ENCODE measurements at places on chromosomes 1 and 21.

DNA sequence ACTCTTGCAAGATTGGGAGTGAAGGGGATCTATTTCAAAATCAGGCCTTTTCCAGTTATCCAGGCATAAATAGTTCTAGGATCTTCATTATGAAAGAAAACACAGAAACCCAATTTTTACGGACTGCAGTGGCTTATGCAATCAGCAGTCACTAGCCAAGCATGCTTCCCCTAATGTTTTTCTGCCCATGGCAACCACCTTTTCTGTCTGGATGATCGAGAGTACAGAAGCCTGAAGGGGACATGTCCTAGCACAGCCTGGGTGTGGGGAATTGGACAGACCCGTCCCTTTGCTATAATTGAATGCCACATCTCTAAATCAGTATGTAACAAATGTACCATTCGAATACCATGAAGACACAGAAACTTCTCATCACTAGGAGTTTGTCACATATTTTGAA is 29.8 kb upstream of the NCAM2 start:
- peak; percentile 5 for DNase-seq

GRCh38 chr1:190140644-190141043 is 337.0 kb downstream of the BRINP3 start:
- no peak for DNase-seq

DNA sequence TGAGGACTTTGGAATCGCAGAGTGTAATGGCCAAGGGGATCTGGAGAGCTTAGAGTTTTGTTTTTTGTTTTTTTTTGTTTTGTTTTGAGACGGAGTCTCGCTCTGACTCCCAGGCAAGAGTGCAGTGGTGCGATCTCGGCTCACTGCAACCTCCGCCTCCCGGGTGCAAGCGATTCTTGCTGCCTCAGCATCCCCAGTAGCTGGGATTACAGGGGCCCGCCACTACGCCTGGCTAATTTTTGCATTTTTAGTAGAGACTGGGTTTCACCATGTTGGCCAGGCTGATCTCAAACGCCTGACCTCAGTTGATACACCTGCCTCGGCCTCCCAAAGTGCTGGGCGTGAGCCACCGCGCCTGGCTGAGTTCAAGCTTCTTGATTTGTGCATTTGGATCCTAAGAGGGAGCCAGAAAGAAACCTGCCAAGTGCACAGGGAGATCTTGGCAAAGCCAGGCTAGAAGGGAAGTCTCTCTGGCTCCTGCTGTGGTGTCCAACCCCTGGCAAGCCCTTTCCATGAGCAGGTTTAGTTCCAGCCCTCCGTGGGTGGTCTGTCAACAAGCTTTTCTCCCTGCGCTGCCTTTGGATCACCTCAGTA is 852 bp downstream of the FAAH start:
- DNase-seq: no peak

DNA sequence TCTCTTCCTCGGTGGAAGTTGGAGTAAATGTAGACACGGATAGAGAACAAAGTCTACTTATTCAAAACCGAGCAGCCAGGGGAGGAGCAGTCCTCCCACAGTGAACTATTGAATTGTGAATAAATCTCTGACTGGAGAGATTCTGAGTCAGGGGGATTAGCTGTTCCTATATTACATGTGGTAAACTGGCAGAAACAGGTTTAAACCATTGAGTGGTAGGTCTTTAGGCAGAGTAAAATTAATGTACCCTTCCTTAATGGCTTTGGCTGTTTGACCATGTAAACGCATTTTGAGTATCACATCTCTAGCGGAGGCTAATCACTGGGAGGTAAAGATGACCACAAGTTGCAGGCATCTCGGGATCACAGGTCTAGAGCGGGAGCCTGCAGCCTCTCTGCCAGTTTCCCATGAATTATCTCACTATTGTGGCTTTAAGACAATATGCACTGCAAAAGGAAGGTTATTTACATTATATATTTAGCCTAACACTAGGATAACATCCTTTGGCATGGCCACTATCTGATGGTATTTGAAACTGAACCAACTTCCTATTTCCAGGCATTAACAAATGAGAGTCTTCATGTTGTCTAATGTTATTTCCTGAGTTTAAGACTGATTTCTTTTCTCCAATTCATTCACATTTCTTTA is 7.9 kb upstream of the DISC1 start:
- DNase-seq: no peak

DNA sequence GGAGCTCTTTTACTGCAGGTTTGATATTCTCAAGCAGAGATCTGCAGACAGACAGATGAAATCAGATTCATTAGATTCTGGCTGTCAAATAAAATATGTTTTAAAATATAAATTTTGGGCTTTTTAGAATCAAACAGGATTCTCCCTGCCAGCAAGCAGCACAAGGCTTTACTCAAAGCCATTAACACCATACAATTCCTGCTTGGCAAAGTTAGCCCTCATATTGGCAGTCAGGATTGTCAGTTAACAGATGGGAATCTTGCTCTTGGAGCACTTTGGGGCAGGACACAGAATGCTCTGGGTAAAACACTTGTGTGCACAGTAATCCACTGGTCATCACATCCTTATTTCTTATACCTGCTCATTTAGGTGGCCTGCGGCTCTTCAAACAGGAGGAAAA is 560.6 kb upstream of the BEND5 start:
- no peak for DNase-seq

DNA sequence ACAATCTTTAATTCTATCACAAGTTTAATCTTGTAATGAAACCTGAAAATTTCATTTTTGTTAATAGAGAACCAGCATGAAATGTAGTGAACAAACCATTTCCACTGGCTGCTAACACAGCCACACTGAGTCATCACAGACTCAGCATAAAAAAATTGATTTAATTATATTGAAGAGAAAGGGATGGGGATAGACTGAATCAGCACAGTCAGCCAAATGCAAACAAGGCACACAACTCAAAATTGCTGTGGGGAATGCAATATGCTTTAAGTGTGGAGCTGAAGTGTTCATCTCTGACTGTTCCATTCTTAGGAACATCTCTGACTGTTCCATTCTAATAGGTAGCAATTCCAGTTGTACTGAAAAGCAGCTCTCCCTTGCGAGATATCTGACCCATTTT is 299.8 kb downstream of the MRPL39 start:
- DNase-seq: no peak

DNA sequence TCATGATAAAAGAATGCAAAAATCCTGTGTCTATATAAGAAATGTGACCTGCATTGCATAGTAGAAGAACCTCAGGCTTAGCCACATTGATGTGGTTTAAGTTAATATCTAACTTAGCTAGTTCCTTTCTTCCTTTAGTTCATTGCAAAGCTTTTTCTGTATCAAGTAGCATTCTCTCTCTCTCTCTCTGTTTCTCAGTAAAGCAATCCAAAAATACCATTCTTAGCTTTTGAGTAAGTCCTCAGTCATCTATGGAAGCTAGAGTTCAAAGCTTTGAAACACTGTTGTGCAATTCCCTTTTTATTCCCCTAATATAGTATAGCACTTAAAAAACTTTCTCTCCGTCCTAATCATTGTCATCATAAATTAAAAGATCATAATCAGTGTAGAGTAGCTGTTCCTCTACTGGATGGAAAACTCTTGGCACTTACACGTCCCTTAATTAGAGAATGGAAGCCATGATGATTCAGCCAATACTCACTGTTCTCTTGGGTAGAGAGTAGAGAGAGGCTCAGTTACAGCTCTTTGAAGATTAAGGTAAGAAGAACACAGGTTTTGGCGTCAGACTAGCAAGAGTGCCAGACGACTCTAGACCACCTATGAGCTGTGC is 350.3 kb upstream of the LYPLAL1 start:
- no peak for DNase-seq

GRCh38 chr1:174326278-174326677 is 121.5 kb upstream of the GPR52 start:
- no peak for DNase-seq

Measured in KBM-7 (cell line).